Colonic mucosa (tissue), 4 donors: ENCODE measurements at places on chromosomes 13 and 19. TPM values are rescaled to one million over a fixed set of nuclear protein-coding genes. Genes with fewer than 3 reads are reported as not detected.

Gene SIGLEC8
- total RNA-seq = 0.94 TPM

Gene SH2D3A
- total RNA-seq = 34.2 TPM

Gene TEAD2
- total RNA-seq = 17.7 TPM

Gene SPACA4
- 0.27 TPM for total RNA-seq

DNA sequence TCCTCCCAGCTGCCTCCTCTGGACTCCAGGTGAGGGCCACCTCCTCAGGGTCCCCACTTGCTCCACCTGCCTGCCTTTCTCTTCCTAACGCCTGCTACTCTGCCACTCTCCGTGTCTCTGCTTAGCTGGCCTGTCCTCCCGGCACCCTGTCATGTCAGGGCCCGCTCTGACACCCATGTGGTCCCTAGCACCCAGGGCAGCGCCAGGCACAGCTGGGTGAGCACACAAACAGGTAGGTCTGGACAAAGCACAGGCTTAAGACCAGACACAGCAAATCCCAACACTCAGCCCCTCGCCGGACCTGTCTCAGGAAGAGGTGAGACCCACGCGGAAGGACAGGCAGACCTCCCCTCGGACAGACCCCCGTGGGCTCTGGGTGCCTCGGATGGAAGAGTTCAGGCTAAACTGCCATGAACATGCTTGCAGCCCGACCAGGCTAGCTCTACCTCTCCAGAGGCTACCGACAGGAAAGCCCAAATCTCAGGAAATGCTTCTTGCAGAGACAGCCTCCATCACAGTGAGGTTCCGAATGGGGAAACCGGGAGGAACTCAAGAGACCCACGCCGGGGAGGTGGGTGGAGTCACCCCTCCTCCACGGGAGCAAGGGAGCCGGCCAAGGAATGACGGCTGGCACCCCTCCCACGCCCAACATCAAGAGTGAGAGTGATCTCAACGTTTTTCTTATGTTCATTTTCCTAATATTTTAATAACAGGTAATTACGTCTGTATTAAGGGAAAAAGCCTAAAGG is 12.5 kb downstream of the ZNF787 start:
- DNase-seq = no peak

GRCh38 chr19:18440415-18440877 is 2.5 kb upstream of the ISYNA1 start:
- no peak for DNase-seq

GRCh38 chr19:14507704-14508542 is 10.3 kb downstream of the DNAJB1 start:
- DNase-seq = no peak

DNA sequence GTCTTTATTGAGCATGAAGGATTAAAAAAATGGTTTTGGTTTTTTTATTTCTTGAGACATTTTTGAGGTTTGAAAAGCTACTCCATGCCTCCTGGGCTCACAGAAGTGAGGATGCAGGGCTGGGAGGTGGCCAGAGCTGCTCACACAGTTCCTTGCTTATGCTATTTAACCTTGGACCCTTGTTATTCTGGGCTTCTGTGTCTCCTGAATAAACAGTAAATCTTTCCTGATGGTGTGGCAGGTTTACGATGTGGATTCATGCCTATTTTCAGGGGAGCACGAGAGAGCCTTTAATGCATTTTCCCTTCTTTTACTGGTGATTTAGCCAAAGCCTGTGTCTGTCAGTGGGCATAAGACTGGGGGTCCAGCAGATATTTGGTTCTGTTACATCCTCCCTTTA is 34.3 kb upstream of the PCDH8 start:
- DNase-seq = no peak

GRCh38 chr19:10227026-10227971 is 3.8 kb downstream of the S1PR2 start:
- DNase-seq = no peak

DNA sequence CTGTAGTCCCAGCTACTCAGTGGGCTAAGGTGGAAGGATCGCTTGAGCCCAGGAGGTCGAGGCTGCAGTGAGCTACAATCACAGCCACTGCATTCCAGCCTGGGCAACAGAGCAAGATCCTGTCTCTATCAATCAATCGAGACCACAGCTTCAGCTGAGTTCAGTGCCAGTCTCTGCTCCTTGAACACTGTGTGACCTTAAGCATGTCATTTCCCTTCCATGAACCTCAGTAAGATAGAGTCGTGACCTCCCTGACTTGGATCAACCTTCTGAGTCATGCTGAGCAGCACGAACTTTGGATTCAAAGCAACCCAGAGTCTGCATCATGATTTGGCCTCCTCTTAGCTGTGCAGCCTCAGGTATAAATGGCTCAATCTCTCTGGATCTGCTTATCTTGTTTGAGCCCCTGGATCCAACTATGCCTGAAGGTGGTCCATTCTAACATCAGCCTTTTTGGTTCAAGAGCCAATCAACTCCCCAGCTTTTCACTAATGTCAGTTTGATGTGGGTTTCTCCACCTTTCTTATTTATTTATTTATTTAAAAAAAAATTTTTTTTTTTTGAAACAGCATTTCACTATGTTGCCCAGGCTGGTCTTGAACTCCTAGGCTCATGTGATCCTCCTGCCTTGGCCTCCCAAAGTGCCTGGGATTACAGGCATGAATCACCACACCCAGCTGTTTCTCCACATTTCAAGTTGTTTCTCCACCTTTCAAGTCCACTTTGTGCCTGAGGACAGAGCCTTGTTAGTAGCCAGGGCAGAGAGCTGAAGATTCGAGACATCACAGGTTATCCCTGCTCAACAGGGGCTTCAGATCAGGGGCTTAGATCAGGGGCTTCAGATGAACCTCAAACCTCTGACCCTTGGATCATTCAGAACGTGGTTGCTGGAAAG is 26.4 kb downstream of the PTPRS start:
- no peak for DNase-seq

DNA sequence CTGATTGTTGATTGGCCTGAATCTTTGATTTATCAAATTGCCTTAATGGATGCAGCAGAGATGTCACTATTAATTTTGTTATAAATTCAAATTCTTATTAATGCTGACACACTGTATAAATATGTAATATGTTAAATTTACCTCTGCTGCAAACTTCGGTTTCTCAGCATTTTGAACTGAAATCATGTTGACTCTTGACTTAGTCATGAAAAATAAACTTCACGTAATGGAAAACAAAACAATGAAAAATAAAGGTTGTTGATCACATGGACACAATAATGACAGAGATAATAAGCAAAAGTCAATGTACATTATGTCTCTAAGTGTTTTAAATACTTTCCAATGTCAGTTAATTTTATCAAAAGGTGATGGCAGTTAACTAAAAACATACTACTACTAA is 827.6 kb downstream of the PCDH9 start:
- DNase-seq = no peak

DNA sequence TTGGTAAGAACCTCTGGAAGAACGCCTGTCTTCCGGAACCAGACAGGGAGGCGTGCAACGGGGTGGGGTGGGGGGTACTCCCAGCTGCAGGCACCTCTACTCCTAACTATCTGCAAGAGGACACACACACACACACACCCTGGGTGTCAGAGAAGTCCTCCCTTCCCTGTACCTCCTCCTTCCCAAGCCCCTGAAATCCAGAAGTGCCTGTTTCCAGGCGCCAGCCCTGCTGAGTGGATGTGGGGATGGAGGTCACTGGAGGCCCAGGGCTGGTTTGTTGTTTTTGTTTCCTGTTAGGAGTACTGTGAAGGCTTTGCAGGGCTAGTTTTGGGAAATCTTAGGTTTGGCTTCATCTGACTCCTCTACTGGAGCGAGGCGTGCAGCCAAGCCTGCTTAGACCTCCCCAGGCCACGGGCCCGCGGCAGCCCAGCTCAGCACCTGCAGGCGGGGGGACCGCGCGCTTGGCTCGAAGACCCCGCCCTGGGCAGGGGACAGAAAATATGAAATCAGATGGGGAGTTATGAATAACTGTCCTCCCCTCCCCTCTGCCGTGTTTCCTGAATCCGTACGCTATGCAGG is 36.4 kb downstream of the SOX1 start:
- DNase-seq = no peak

DNA sequence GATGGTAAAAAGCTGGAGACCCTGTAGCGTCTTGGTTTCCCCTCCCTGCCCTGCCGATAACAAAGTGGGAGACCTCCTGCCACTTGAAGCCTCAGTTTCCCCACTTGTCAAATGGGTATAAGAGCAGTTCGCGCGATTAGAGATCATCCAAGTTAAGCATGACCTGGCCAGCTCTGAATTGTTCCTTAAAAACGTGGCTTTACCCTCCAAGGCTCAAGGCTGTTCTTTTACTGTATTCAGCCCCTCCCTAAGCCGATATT is 421 bp downstream of the TNPO2 start:
- DNase-seq = no peak

DNA sequence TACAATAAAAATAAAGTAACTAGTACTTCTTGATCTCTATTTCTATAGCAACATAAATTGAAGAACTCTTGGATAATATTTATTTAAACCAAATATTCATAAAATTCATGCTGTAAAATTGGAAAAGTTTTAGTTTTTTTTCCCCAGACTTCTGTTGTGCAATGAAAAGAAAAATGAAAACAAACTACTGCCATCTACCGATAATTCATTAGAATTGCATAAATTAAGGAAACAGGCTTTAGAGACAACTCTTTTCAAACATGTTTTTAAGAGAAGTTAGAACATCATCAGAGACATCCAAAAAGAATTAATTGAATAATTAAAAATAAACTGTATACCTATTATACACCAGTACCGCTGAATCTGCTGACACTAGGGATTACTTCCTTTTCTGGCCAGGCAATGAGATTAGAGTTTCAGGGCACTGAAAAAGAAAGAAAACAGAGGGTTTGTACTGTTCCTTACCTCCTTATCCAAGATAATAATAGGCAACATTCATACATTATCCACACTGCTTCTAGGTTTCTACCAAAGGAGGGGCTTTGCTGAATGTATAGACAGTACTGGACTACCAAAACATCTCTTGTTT is 4.9 kb downstream of the CCDC122 start:
- no peak for DNase-seq

GRCh38 chr19:37227996-37228395 is 10.0 kb downstream of the ZNF383 start:
- no peak for DNase-seq

GRCh38 chr13:26476111-26476781 is 81.2 kb upstream of the WASF3 start:
- DNase-seq = no peak

DNA sequence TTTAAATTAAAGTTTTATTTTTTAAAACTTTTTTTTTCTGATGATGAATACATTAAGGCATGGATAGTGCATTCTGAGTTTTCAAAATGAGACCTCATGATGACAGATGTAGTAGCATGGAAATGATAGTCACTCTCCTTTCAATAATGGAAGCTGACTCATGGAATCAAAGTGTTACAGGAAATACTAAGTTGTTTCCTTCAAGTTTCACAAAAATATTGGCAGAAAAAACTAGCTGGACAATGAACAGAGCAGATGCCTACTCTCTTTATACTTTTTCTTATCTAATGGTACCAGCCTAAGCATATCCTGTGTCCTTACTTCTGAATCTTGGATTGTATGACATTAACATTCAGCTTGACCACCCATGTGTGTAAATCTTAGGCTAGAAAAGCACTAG is 1337.3 kb downstream of the PCDH9 start:
- DNase-seq = no peak

- no peak for DNase-seq
Measured at GRCh38 chr19:3773814-3774515, 1.9 kb upstream of the RAX2 start.

GRCh38 chr13:50283017-50283416 is 267.8 kb downstream of the KCNRG start:
- DNase-seq = no peak

DNA sequence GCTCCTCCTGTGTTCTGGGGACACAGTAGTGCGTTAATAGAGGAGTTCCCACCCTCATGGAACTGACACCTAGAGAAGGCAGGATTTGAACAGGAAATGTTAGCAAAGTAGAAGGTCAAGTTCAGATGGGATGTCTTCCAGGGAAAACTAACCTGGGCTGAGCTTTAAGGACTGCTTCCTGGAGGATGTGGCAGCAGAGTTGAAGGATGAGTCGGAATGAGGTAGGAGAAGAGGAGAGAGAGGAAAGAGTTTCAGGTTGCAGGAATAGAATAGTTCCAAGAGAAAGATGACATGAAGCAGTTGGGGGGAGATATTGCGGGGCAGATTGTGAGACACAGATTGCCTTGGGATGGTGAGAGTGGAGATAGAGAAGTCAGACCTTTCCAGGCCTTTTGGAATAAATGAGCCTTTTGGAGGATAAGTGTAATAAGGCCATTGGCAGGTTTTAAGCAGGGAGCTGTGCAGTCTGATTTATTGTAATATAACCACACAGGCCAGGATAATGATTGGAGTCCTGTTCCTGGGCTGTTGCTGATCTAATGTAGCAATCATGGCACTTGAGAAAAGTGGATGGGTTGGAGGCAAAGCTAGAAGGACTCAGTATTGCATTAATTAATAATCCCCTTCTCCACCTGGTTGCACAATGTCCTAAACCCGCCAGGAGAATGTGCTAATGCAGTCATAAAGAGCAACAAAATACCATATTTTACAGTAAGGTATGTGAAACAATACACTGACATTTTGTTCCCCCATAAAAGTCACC is 205.4 kb downstream of the SHISA2 start:
- no peak for DNase-seq
